Endothelial cell of umbilical vein (primary cell): ENCODE measurements at places on chromosomes 3 and 15.

GRCh38 chr3:99658274-99658673 lies 19.9 kb downstream of the COL8A1 start:
- no peak for DNase-seq

DNA sequence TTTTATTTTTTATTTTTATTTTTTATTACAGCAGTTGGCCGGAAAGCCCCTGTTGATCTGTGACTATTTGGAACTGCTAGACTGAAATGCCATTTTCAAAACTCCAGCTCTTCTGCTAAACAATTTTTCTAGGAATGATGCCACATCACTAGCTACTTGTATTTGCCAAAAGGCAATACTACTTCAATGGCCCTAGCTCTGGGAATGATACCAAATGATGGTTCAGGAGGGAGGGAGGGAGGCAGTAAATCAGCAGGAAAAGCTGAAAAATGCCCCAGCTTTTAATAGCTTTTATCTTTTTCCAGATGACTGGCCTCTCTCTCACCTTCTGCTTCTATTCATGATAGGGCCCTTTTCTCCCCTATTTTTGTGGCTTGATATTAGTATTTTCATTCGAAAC lies 2.6 kb upstream of the CHL1 start:
- DNase-seq = no peak

DNA sequence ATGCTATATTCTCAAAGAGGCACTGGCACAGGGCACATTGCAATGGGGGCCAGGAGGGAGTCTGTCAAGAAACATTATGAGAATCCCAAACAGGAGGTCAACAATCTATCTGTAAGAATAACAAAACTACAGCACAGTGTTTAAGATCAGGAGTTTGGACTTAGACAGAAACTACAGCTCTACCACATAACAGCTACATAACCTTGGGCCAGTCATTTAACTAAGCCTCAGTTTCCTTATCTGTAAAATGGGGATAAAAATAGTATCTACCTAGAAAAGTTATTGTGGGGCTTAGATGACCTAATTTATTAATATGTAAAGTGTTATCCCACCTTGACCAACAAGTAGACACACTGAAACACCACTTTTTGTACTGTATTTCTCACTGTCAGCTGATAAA lies 9.9 kb downstream of the B4GALT4 start:
- no peak for DNase-seq

GRCh38 chr15:95267481-95267880 lies 1036.1 kb downstream of the MCTP2 start:
- no peak for DNase-seq

- DNase-seq = no peak
Observed at GRCh38 chr3:42963269-42963668, 15.8 kb upstream of the GASK1A start.

DNA sequence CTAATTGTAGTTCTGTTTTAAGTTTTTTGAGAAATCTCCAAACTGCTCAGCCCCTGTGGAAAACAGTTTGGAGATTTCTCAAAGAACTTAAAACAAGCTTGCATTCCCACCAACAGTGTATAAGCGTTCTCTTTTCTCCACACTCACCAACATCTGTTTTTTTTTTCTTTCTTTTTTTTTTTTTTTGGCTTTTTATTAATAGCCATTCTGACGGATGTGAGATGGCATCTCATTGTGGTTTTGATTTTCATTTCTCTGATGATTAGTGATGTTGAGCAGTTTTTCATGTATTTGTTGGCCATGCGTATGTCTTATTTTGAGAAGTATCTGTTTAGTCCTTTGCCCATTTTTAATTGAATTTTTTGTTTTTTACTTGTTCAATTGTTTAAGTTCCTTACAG lies 73.1 kb upstream of the COL8A1 start:
- DNase-seq = no peak

DNA sequence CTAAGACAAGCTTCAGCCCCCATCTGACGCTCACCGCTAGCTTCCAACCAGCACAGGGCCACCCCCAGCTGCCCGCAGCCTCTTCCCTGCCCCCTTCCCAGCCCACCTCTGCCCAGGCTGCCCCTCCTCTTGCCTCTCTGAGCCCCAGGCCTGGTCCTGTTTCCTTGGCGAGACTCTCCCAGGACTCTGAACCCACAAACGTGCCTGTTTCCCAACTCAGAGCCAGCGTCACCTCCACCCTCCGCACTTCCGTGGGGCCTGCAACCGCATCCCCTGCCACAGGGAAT lies 35.0 kb downstream of the ZXDC start:
- no peak for DNase-seq

- no peak for DNase-seq
Observed at GRCh38 chr3:174417573-174417972, 441.6 kb upstream of the NAALADL2 start.

DNA sequence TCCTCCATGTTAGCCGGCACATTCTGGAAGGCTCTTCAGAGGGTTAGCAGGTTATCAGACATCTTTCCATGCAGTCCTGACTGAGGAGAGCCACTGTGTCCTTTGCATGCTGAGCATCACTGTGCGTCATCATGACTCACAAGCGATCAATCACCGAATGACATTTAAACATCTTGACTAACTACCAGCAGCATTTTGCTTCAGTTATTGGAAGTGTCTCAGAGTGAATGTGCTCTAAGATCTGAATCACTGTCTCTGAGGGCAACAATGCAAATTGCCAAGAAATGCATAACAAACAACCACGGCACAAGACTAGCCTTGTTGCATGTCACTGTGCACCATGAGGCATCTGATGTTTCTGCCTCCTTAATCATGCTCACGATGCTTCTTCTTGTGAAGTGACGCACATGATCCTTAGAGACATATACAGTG lies 18.3 kb upstream of the ATP8B4 start:
- peak; percentile 13 for DNase-seq

GRCh38 chr3:196177967-196178366 lies 33.2 kb downstream of the ZDHHC19 start:
- DNase-seq = no peak

- DNase-seq = peak; percentile 24
Observed at GRCh38 chr3:122947738-122948137, 79.8 kb downstream of the SEMA5B start.

DNA sequence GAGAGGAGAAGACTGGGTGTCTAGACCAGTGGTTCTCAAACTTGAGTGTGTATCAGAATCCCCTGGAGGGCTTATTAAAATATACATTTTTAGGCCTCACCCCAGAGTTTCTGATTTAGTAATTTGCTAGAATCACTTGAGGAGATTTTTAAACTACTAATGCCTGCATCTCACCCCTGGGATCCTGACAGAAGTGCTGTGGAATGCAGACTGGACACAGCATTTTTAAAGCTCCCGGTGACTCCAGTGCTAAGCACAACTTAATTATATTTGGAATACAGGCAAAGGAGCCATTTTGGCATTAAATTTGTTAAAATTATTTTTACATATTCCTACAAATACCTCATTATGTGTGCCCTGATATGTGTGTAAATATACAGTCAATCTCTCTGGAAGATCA lies 26.7 kb upstream of the COL6A6 start:
- DNase-seq = no peak

DNA sequence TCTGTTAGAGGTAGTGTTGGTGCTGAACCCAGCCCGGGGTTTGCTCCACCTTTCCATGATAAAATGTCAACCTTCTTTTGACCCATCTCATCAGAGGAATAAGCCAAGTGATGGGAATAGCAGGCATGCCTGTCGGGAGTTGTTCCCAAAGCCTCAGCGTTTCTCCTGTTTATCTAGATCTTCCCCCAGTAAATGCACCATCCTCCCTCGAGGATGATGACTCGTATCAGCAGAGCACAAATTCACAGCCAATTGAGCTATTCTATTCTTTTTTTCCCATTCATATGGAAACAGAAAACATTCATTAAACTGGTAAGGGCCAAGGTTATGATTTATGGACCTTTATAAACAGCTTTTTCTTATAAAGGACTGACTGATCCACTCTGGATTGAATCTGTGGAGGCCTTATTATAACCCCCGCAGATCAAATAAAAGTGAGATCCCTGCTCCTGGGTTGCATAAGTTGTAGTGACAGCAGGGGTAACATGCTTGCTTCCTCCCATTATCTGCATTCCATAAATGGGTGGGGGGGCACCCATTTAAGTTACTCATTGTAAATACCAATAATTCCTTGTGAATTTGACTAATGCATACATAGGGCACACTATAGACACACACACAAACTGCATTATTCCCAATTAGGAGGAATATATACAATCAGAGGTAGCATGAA lies 207.3 kb downstream of the PLCL2 start:
- DNase-seq = no peak

GRCh38 chr15:92882697-92883162 lies 17.4 kb upstream of the CHD2 start:
- no peak for DNase-seq

DNA sequence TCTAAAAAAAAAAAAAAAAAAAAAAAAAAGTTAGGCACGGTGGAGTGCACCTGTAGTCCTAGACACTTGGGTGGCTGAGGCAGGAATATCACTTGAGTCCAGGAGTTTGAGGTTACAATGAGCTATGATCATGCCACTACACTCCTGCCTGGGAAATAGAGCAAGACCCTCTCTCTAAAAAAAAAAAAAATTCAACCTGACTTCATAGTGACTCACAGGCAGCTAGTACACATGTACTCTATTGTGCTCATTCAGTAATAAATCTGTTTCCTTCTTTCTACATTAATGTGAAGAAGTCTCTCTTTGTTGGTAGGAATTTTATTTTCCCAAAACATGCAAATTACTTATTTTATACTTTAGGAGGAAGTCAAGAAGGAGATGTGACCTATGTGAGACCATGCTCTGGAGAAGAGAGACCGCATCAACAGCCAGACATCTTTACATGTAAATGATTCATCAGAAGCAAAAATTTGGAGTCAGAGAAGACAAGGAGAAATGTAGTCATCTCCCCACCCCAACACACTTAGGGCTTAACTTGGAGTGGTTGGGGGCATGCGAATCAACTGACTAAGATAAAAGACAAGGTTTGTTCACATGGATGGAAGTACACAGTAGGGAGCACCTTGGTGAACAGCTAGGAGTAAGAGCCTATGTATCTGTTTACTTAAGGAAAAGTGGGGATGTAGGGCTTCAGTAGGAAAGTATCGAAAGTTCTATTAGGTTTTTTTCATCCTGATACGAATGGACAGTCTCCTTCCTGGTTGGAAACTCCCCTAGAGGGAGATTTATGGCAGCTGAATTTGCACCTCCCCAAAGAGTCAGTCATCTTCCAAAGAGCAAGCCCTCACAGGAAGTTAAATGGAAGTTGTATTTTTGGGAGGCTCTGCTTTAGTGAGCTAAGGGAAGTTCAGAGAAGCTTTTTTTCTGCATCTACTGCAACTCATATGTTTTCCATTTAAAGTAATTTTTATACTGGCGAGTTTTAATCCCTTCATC lies 23.0 kb upstream of the NMD3 start:
- peak; percentile 19 for DNase-seq

GRCh38 chr15:64275934-64276333 lies 80.0 kb downstream of the CSNK1G1 start:
- DNase-seq = no peak

DNA sequence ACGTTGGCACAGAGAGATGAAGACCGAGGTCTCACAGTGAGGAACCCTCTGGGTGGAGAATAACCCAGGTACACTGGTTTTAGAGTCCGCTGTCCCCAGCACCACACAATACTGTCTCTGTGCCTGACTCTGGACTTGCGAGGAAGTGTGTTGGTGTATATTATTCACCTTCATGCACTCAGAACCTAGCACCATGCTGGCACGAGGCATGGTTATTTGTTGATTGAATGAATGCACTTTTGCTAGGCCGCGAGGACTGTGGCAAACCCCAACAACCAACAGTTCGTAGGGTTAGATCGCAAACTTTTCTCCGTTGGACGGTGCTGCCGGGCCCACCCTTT lies 484 bp upstream of the C3orf52 start:
- DNase-seq = no peak

GRCh38 chr3:87035339-87035738 lies 44.4 kb upstream of the VGLL3 start:
- DNase-seq = no peak

DNA sequence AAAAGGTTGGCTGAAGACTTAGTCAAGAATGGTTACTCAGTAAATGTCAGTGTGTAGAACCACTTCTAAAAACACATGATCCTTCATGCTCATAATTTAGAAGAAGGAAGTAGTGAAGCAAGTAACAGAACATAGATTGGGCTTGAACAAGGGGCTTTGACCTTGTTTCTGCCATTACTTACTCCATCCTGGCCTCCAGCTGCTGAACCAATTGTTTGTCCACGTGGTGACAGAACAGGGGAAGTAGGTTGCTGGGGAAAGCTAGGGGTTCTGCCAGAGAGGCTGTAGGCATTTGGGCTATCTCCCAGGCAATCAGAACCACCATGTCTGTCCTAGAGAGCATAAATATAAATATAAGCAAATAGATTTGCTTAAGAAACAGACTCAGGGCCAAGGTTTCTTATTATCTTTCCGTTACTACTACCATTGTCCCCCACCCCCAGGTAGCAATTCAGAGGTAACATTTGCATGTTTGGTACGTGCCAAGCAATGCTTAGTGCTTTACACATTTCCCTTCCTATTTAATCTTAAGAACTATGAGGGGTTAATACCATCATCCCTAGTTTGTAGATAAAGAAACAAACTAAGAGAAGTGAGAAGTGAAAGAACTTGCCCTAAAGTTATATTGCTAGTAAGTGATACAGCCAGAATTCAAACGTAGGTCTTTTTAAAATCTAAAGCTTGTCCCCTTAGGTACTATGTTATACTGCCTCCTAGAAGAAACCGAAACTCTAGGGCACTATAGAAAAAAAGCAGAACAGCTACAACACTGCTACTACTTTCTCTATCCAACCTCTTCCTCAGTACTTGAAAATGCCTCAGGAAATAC lies 3.0 kb upstream of the SPG11 start:
- no peak for DNase-seq

GRCh38 chr3:45959201-45959600 lies 15.9 kb downstream of the CXCR6 start:
- no peak for DNase-seq

GRCh38 chr15:62578546-62578945 lies 413.5 kb upstream of the C2CD4B start:
- DNase-seq = no peak
